ENCODE measurements at places on chromosomes 4 and X.

DNA sequence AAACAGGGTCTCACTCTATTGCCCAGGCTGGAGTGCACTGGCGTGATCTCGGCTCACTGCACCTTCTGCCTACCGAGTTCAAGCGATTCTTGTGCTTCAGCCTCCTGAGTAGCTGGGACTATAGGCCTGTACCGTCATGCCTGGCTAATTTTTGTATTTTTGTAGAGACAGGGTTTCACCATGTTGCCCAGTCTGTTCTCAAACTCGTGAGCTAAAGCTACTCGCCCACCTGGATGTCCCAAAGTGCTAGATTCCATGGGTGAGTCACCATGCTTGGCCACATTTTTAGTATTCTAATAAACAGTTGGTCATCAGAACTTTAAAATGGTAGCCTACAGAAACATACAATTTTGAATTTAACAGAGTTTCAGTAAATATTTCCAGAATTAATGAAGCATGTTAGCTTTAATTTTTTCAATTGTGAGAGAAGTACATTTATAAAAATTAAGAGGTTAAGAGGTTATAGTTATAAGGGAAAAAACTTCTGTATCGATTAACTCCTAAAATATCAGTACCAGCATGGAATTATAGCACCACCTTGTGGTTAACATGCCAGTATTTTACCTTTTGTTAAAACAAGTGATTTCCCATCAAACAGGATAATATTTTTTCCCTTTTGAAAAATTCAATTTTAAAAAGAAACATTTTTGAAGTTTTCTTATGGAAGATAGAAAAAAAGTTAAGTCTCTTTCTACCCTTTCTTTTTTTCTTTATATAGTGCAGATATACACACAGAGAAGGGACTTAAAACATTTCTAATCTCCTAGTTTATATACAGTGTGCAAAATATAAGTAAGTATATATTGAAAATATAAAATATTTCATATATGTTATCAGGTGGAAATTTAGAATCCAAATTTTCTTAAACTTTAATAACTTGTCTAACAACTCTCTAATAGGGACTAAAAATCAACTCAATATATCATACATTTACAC is 35.4 kb downstream of the CEP44 start:
- DNase-seq = no peak

DNA sequence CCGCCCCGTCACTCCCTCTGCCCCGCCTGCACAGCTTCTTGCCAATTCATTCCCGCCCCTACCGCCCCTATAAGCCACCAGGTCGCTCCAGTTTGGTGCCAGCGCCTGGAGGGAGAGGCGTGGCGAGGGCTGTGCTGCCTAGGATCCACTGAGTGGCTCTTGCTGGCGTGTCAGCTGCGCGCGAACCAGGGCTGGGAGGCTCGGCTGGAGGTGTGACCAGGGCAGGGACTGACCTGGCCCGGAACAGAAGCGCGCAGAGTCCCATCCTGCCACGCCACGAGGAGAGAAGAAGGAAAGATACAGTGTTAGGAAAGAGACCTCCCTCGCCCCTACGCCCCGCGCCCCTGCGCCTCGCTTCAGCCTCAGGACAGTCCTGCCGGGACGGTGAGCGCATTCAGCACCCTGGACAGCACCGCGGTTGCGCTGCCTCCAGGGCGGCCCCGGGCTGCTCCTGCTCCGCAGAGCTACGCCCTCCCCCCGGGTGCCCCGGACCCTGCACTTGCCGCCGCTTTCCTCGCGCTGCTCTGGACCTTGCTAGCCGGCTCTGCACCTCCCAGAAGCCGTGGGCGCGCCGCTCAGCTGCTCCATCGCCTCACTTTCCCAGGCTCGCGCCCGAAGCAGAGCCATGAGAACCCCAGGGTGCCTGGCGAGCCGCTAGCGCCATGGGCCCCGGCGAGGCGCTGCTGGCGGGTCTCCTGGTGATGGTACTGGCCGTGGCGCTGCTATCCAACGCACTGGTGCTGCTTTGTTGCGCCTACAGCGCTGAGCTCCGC is at the start of gene GPR78:
Gene GPR78 (plus strand): TSS at position 72 of the 773 bp plus-strand sequence. CDS start 591 bp downstream, at position 663.
- DNase-seq = peak; percentile 7

- DNase-seq = no peak
Measured at GRCh38 chrX:18944482-18944881, 39.4 kb downstream of the PHKA2 start.

- no peak for DNase-seq
Measured at GRCh38 chrX:17610788-17611187, 126.5 kb upstream of the SCML1 start.

GRCh38 chrX:138718941-138719340 is 7.4 kb upstream of the FGF13 start:
- no peak for DNase-seq

DNA sequence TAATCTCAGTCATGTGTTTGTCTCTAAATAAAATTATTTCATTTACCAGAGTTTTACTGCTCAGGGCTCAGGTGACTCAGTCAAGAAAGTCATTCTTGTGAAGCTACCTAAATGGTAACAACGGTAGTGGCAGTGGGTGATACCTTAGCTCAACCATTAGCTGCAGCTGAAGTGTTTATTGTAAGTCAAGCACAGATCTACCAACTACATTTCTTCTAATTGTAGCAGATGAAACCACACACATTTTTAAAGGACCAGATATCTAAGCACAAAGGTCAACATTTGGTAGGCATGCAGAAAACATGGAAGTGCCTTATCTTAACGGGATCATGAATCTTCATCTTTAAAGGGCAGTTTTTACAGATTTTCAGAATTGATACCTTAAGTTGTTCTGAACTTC is 79.1 kb downstream of the FAT4 start:
- no peak for DNase-seq

DNA sequence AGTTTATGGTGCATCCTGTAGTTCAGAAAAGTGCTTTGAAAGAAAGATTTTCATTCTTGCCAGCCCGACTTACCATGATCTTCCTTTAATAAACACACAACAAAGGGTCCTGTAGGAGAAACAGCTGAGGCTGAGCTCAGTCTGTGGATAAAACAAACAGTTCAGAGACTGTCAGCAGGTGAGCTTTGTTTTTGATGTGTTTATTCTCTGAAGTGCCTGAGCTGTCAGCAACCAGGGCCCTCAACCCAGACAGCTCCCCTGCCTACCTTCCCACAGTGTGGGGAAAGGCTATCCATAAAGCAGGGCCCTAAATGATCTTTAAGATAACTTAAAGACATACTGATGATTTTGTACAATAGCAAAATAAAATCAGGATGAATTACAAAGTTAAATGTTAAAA is 459.2 kb upstream of the GALNT7 start:
- DNase-seq = no peak

DNA sequence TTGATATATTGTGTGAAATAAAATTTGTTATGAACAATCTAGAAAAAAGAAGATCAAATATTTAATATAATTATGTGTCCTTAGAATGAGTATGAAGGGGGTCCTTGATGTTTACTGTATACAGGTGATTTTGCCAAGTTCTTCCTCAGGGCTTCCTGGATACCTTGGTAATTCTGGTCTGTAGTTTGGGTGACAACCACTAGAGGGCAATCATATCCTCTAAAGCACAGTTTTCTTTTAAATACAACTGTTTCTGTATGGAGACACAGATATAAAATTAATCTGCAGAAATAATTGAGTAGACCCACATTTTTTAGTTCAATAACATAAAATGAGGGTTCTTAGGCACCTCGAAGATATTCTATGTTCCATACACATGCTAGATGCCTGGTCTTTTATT is 157.7 kb downstream of the SPANXN1 start:
- DNase-seq = no peak

DNA sequence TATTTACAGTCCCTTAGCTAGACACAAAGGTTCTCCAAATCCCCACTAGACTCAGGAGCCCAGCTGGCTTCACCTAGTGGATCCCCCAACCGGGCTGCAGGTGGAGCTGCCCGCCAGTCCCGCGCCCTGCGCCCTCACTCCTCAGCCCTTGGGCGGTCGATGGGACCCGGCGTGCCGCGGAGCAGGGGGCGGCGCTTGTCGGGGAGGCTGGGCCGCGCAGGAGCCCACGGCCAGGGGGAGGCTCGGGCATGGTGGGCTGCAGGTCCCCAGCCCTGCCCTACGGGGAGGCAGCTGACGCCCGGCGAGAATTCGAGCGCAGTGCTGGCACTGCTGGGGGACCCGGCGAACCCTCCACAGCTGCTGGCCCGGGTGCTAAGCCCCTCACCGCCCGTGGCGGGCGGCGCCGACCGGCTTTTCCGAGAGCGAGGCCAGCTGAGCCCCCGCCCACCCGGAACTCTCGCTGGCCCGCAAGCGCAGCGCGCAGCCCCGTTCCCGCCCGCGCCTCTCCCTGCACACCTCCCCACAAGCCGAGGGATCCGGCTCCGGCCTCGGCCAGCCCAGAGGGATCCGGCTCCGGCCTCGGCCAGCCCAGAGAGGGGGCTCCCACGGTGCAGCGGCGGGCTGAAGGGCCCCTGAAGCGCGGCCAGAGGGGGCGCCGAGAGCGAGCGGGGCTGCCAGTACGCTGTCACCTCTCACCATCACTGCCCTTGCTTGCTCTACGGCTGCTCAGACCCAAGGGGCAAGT is 39.4 kb downstream of the WFS1 start:
- no peak for DNase-seq

- DNase-seq = no peak
Measured at GRCh38 chrX:147646949-147647723, 264.6 kb upstream of the FMR1 start.

DNA sequence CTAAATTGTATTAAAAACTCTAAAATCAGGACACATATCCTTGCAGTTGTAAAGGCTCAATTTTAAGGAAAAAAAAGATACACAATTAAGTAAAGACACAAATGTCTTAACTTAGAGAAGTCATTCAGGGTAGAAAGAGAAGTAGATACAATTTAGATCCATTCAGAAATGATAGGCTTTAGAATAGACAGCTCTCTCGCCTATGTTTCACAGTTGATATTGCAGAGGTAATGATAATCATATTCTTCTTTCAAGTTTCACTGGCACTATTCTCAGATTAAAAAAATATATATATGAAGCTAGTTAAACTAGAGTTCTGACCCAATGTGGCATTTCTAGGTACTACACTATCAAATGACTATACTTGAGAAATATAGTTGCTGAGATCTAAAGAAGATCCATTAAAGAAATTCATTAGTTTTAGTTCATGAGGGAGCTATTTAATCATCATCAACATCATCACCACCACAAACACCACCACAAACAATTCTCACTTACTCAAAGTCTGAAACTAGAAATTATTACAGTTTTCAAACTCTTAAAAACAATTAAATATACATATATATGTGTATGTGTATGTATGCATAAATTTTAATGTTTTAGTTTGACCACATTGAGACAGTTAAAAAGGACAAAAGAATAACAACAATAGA is 93.1 kb downstream of the ANTXR2 start:
- no peak for DNase-seq

- no peak for DNase-seq
Measured at GRCh38 chr4:156138781-156139280, 185.2 kb upstream of the CTSO start.

GRCh38 chr4:169059306-169060211 is 49.5 kb upstream of the CBR4 start:
- no peak for DNase-seq

DNA sequence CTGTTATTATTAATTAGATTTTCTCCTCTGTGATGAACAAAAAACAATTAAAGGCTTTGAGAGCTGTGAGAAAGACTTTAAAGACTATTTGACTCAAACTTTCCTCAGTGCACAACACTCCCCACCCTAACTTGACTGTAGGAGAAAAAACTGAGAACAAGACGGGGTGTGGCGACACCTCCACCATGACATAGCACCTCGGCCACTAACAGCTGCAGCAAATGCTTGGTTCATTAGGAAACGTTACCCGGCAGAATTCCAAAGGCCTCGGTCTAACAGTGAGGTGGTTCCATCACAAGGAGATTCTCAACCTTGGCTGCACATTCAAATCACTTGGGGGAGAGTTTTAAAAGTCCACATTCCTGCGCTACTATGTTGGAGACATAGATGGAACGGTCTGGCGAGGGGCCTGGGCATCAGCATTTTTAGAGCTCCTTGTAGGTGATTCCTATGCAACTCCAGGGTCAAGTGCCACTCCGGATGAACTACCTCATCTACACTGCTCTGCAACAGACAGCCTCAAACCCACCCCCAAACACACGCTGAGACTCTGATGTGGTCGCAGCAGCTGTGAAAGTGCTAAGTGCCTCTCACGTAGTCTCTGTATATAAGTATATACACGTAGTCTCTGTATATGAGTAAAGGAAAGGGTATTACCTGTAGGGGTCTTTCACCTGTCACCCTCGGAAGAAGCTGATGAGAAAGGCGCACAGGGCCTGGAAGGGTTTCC is 1.0 kb downstream of the FGFBP2 start:
- DNase-seq = no peak

- no peak for DNase-seq
Measured at GRCh38 chr4:134691915-134692314, 490.3 kb upstream of the PABPC4L start.
